CMK (cell line): ENCODE measurements at places on chromosomes 2 and 18.

DNA sequence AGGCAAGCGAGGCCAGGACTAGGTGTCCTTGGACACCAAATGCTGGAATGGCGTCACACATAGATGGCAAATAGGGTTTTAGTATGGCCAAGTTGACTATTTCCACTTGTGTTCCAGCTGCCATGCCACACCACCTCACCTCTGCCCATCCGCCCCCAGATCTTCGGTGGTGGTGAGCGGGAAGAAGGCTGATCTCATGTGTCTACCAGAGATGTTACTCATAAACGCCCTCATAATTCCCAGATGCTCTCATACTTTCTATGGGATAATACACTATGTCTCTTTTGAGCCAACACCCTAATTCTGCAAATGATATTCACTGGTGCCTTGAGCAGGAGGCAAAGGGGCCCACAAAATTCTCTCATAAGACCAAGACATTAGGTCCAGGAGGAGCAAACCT is 281.1 kb upstream of the FN1 start:
- no peak for DNase-seq

GRCh38 chr2:234191819-234192407 is 141.4 kb downstream of the SPP2 start:
- no peak for DNase-seq

GRCh38 chr2:46780801-46781445 is 134.7 kb downstream of the MCFD2 start:
- no peak for DNase-seq

GRCh38 chr18:10544093-10544748 is 18.4 kb downstream of the NAPG start:
- DNase-seq: no peak

GRCh38 chr18:59303656-59304195 is 14.7 kb downstream of the CPLX4 start:
- no peak for DNase-seq

DNA sequence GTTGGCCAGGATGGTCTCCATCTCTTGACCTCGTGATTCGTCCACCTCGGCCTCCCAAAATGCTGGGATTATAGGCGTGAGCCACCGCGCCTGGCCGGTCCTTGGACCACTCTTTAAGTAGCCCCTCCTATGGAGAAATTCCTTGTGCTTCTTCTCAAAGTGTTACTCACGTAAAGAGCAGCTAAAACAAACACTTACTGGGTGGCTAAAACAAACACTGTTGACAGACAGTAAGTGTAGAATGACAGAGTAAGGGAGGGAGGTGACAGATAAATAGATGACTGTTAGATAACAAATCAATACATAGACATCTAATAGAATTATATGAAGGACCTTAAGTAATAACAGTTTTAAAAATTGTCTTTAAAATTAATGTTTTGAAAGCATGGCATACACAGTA is 40.9 kb upstream of the RASGRP3 start:
- DNase-seq: no peak

- no peak for DNase-seq
Observed at GRCh38 chr2:54818226-54818625, 94.8 kb downstream of the EML6 start.

DNA sequence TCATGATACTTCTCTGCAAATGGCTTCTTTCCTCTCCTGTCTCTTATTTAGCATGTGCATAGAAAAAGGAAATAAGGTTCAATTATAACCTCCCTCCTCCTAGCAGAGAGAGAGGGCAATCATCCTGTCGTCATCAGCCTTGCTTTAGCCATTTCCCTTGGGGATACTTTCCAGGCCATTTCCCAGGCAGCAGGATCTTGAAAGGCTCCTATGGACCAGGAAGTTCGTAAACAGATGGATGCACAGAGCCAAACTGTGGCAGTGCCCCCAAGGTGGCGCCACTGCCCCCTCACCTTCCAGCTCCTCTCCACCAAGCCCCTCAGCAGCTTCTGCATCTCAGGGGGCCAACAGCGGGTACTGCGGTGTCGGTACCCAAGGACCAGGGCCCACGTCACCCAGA is 157.4 kb downstream of the DTNA start:
- DNase-seq: no peak

- DNase-seq: no peak
Observed at GRCh38 chr2:213846856-213847255, 562.6 kb downstream of the SPAG16 start.

- no peak for DNase-seq
Observed at GRCh38 chr18:75896865-75897264, 469.4 kb upstream of the SMIM21 start.

DNA sequence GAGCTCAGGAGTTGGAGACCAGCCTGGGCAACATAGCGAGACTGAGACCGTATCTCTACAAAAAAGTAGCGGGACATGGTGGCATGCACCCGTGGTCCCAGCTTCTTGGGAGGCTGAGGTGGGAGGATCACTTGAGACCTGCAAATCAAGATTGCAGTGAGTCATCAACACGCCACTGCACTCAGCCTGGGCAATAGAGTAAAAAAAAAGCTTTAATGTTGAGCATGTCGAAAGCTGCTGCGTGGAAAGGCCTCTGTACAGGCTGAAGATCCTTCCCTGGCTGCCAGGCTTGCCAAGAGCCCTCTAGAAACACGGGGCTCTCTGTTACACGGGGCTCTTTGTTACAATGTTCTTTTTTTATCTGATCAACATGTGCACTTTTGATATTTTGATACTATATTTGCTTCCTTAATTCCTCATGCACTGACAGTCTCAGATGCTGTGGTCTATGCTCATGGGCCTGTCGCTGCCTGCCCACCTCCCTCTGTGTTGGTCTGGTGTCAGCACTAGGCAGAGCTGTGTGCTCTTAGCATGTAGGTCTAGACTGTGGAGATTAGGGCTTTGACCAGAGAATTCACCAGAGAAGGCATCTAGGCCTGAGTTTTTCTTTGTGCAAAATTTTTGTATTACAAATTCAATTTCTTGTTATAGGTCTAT is 18.7 kb downstream of the CLK1 start:
- DNase-seq: no peak

- no peak for DNase-seq
Observed at GRCh38 chr2:64501946-64502345, 22.2 kb upstream of the AFTPH start.

GRCh38 chr2:155377931-155378444 is 679.5 kb downstream of the KCNJ3 start:
- DNase-seq: no peak

- DNase-seq: no peak
Observed at GRCh38 chr18:33844232-33844631, 266.2 kb downstream of the ASXL3 start.

GRCh38 chr2:117714745-117715417 is 99.6 kb upstream of the DDX18 start:
- DNase-seq: no peak

- DNase-seq: no peak
Observed at GRCh38 chr2:158412206-158412605, 44.3 kb downstream of the CCDC148 start.

DNA sequence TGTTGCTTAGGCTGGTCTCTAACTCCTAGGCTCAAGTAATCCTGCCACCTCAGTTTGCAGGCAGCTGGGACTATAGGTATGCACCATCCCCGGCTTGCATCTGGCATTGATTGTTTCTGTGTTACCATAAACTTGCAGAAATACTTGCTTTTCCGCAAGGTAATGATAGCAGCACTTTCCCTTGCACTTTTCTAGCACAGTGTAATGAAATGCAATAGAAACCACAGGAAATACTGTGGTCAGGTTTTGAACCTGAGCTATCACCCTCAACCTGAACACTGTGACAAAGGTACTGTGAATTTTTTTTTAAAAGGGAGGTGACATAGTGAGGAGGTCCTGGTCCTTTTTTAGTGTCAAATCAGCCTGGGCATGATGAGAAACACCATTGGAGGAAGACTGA is 38.3 kb downstream of the DHRS9 start:
- no peak for DNase-seq

- DNase-seq: no peak
Observed at GRCh38 chr2:10894264-10894935, 17.3 kb upstream of the KCNF1 start.

DNA sequence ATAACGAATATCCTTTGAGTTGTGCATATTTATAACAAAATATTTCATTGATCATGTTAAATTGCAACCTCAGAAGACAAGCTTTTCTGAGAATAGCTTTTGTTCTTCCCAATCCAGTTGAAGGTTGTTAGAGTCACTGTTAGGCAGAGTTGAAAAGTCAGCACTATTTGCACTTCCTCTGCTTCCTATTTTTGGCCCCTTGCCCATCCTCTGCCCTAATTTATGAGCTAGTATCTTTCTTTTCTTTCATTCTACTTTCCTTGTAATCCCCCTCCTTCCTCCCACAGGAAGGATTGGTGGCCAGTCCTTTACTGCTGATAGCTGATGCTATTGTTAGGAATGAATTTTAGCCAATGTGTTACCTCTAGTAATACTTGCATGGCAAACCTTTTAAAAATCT is 4.9 kb downstream of the RALB start:
- peak; percentile 44 for DNase-seq

- no peak for DNase-seq
Observed at GRCh38 chr2:98118161-98118560, 31.2 kb downstream of the VWA3B start.

DNA sequence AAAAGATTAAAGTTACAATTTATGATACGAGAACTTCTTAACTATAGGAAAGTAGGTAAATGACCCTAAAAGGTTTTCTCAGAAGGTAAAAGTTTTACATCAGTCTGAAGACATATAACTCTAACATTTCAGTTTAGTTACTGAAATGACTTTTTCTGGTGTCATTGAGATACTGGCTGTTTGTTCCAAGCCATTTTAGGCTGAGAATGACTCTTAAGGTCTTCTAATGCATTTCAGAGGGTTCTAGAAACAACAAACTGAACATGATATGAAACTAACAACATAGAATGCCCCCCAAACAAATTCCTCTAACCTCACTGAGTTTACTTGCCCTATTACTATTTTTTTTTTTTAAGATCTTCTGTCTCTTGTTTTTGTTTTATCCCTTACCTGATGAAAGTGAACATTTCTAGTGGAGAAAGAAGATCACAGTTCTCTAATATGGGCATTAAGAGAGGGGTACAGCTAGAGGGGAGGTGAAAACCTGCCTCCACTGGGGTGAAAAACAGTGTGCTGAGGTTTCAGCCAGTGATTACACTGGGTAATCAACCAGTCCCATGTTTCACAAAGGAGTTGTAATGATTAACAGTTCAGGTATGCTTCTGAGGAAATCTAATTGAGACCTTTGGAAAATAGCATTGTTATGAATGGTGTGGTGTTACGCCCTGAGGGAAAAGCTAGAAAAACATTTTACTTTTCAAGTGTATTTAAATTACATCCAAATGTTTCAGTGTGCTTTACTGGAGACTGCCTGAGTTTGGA is 11.2 kb downstream of the NABP1 start:
- DNase-seq: no peak

DNA sequence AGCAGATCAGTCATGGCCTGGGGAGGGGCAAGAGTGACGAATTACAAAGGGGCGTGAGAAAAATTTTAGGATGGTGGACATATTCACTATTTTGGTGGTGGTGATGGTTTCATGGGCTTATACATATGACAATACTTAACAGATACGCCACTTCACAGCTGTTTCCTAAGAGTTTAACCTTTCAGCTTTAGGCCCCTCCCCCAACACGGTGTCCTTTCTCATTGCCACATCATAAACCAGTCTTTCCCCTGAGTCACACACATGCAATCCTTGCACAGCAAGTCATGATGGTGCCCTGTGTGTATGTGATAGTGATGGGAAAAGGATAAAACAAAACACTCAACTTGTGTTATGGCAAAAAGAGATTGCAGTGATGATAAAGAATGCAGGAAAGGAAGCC is 47.6 kb upstream of the IL1R1 start:
- DNase-seq: no peak

GRCh38 chr2:170255971-170256370 is 78.0 kb downstream of the MYO3B start:
- no peak for DNase-seq

GRCh38 chr2:54557601-54558187 is 101.6 kb downstream of the SPTBN1 start:
- no peak for DNase-seq

DNA sequence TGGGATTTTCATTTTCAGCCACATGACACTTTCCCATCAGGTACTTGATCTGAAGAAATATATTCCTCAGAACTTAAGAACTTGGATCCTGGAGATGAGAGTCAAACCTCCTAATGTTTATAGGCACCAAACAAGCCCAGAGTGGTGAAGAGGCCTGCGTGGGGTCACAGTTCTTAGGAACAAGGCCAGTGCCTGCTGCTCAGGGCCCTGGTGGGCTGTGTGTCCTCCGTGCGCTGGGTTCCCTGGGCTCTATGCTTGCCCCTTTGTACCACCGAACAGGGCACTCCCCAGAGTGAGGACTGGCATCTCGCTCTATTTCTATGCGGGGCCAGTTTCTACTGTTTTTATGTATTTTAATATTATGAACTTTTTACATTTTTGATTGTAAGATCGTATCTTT is 76.0 kb upstream of the RBM44 start:
- no peak for DNase-seq

GRCh38 chr2:173238385-173238784 is 116.3 kb upstream of the CDCA7 start:
- DNase-seq: no peak

GRCh38 chr2:132715386-132716351 is 45.7 kb upstream of the LYPD1 start:
- no peak for DNase-seq

- DNase-seq: no peak
Observed at GRCh38 chr2:5690718-5691220, 1.4 kb upstream of the SOX11 start.

GRCh38 chr2:99692785-99693184 is 203.0 kb upstream of the REV1 start:
- no peak for DNase-seq

- no peak for DNase-seq
Observed at GRCh38 chr2:118371515-118371914, 283.2 kb downstream of the INSIG2 start.

- no peak for DNase-seq
Observed at GRCh38 chr2:32383858-32384257, 27.0 kb downstream of the BIRC6 start.

- DNase-seq: no peak
Observed at GRCh38 chr2:195364015-195364965, 292.7 kb upstream of the SLC39A10 start.
